ENCODE measurements at places on chromosomes 3 and 15.

DNA sequence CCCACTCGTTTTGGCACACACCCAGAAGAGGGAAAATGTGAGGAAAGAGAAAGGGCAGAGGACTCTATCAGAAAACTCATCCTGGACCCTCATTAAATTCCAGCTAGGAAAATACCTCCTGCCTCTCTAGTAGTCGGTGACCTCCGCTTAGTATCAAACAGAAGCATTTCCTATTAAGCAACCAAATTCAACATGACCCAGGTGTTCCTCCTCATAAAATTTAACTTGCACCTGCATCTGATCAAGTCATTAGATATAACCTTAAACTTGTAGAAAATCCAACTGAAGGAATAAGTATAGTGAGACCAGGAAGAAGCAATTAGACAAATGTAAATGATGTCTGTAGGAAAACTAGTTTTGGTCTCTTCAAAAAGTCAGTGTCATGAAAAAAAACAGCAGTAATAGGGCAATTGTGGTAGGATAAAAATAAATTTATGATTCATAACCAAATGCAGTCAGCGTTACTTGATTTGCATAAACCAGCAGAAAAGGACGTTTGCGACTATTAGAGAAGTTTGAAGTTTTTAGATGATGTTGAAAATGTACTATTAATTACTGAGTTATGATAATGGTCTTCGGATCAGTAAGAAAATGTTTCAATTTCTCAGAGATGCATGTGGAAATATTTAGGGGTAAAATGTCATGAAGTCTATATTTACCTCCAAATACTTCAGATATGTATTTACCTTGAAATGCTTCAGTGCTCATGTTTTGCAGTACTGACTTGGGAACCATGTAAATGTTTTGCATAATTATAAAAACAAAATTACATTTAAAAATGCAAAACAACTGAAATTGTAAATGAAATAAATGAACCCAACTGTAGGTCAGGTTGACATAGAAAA is 44.6 kb downstream of the LDHAL6B start:
- no peak for DNase-seq

DNA sequence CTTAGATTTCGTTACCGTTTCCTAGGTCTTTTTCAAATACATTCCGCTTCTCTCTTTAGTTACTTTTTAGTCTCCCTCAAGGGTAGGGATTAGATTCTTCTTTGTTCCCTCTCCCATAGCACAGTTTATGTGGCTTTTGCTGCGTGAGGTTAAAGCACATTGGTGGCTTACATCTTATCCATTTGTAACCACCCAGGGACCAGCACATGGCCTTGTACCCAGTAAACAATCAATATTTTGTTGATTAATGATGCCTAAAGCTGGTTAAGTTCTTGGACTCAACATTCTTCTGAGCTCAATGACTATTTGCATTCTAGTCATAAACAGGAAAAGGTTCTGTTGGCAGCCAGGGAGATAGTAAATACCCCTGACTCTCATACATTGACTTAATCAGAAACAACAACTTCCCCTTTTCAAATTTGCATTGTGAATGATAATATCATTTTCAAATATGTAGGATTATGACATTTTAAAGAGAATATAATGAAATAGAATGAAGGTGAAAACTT is 60.2 kb downstream of the CACNA1D start:
- DNase-seq, result no peak

DNA sequence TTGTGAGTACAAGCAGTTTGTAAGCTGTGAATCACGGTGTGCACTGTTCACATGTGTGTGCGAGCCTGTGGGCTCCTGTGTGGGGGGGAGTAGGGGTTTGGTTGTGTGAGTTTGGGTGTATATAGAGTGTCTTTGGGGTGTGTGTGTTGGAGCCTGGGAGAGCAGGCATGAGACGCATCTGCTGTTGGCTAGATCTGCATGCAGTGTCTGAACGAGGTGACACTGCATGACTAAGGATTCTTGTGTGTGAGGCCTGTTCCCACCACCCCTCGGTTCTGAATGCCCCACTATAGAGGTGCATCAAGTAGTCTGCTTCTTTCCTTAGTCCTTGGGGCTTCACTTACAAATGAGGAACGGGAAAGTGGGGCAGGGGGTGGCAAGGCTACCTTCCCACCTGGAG is 68.4 kb downstream of the MAGEF1 start:
- no peak for DNase-seq

GRCh38 chr15:57675481-57676181 is 30.9 kb upstream of the POLR2M start:
- DNase-seq, result no peak

DNA sequence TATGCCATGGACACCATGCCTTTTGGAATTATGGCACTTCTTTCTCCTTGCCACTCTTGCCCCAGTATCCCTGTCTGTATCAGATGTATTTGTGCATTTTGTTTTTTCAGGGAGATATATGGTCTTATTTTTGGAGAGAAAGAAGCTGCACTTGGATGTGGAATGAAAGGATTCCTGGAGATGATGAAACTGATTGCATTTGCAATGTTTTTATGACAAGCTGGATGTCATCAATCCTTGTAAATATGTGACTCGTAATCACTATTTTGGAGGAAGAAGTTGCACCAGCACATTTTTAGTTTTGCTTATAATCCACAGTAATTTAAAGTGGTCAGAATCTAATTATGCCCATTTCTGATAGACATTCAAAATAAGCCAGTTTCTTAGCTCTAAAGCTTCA is 165.0 kb downstream of the NR1D2 start:
- peak; percentile 73 for DNase-seq

DNA sequence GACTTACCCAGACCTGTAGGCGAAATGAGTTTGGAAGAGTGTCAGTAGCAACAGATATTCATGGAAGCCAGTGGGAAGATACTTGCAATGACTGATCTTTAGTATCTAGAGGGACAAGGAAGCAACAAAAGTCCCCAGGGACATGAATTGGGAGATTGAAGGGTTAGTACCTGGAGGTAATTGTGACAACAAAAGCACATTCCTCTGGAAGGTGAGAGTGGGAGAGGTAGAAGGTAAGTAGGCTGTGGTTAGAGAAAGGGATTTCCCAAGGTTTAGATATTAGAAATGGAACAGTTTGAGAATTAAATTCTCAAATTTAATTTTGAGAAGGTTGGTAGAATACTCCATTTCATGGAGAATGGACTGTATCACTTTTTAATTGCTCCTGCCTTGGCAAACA is 191.4 kb downstream of the AKAP13 start:
- DNase-seq, result no peak

DNA sequence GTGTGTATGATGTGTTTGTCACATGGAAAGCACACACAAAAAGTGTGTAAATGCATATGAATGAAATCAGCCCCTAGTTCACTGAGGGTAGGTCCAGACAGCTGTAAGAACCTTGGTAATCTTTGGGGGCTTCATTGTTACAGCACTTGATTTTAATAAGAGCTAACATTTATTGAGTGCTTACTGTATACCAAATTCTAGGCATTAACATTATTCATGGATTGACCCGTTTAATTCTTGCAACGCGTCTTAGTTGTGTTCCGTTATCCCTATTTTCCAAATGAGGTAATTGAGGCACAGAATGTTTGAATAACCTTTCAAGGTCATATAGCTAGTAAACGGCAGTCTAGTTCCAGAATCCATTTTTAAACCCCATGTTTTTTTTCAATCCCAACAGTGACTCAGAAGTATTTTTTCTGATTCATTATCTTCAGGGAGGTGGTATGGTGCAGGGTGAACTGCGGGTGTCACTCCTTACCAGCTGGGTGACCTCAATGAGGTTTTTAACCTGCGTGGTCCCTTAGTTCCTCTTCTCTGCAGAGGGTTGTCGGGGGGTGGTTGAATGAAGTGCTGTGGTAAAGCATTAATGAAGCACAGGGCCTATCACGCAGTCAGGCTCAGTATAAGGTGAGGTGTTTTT is 14.2 kb downstream of the RAB8B start:
- no peak for DNase-seq

GRCh38 chr15:81117136-81117535 is 16.9 kb upstream of the CFAP161 start:
- DNase-seq, result no peak

GRCh38 chr3:135982922-135983581 is 17.5 kb downstream of the PPP2R3A start:
- no peak for DNase-seq

DNA sequence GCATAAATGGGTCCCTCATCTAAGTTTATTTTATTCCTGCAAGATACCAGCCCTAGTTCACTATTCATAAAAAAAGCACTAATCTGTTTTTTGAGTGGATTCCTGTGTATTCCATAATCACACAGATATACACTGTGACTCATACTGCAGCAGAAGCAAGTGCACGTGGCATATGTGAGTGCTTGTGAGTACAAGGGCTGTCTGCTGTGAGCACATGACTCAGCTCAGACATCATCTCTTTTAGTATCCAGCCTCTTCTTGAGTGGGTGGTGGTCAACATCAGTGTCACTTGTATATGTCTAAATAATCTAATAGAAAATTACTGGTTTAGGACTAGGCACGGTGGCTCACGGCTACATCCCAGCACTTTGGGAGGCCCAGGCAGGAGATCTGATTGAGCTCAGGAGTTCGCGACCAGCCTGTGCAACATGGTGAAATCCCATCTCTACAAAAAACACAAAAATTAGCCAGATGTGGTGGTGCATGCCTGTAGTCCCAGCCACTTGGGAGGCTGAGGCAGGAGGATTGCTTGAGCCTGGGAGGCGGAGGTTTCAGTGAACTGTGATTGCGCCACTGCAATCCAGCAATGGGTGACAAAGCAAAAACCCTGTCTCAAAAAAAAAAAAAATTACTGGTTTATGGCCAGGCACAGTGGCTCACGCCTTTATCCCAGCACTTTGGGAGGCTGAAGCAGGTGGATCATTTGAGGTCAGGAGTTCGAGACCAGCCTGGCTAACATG is 49.8 kb downstream of the NIPA2 start:
- DNase-seq, result no peak

GRCh38 chr3:74501007-74501406 is 113.5 kb downstream of the CNTN3 start:
- DNase-seq, result no peak

GRCh38 chr3:131630097-131630496 is 127.3 kb upstream of the MRPL3 start:
- DNase-seq, result no peak

- no peak for DNase-seq
Measured at GRCh38 chr3:128081226-128081625, 29.0 kb downstream of the SEC61A1 start.

DNA sequence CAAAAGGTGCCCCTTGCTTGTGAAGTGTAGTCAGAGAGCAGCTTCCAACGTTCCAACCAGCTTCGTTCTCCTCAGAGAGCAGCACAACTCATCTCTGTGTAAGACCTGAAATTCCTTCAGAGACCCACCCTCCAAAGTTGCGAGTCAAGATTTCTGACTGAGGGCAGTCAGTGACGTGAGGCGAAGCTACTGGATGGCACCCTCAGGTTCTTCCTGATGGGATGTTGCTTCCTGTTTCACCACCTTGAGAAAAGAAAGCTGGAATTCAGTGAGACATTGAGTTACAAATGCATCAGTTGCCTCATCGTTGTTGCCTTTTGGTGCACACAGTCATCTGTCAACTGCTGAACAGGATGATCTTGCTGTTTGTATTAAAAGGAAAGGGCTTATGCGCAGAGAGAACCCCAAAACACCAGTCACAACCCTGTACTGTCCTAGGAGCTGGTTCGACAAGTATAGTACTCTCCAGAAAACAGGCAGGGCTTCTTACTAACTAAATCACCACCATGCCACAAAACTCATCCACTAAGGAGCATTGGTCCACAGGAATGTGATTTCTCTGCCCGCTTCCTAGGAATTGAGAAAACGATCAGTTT is at the start of gene CERS3:
Gene CERS3, minus strand, starts transcription at position 118 of the 596 bp plus-strand sequence. CDS start 27,101 bp downstream, outside the sequence.
- DNase-seq, result no peak

DNA sequence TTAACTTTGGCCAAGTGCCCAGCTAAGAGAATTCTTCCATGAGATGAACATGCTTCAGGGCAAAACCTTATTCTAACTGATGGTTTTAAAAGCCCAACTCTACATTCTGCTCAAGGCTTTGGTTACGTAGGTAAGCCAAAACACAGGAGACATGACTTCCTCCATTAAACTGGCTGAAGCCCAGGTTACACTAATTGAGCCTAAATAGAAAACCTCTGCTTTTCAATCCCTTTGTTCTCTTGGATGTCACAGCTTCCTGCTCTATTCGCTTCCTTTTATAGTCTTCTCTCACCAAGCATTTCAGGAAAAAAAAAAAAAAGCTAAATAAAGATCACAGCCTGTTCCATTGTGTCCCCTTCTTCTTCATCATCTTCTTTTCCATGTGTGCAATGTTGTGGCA is 420.4 kb downstream of the TIGIT start:
- DNase-seq, result no peak

GRCh38 chr3:112413074-112413473 is 80.1 kb downstream of the CD200 start:
- DNase-seq, result no peak

DNA sequence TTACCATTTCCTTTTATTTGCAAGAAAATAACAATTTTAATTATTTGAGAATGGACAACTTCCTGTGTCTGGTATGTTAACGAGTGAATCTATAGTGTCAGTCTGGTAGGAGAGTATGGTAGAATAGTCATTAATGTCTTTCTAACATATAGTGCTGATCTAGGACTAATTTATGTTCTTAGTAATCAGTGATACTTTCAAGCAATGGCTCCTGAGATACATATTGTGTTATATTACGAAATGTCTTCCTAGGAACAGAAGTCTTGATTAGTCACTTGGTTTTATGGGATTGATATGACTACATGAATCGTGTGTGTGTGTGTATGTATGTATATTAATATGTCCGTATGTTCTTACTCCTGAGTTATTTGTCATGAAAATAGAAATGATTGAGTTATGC is 66.6 kb upstream of the PAQR5 start:
- DNase-seq, result no peak

DNA sequence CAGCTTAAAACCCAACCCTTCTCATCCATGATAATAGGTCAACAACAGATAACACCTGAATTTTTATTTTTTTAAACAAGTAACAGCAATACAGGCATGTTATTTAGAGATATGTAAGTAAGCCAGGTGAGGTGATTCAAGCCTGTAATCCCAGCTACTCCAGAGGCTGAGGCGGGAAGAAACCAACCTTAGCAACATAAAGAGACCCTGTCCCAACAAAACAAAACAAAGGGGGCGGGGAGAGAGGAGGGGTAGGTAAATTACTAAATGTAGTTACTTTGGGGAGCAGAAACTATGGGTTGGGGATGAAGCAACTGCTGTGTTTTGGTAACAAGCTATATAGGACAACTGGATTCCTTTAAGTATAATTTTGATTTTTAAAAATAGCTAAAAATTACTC is 47.0 kb downstream of the GNB4 start:
- DNase-seq, result no peak

- DNase-seq, result no peak
Measured at GRCh38 chr3:48696156-48696555, 10.4 kb upstream of the NCKIPSD start.
